HFFc6 (cell line): ENCODE measurements at places on chromosomes 16 and 17.

DNA sequence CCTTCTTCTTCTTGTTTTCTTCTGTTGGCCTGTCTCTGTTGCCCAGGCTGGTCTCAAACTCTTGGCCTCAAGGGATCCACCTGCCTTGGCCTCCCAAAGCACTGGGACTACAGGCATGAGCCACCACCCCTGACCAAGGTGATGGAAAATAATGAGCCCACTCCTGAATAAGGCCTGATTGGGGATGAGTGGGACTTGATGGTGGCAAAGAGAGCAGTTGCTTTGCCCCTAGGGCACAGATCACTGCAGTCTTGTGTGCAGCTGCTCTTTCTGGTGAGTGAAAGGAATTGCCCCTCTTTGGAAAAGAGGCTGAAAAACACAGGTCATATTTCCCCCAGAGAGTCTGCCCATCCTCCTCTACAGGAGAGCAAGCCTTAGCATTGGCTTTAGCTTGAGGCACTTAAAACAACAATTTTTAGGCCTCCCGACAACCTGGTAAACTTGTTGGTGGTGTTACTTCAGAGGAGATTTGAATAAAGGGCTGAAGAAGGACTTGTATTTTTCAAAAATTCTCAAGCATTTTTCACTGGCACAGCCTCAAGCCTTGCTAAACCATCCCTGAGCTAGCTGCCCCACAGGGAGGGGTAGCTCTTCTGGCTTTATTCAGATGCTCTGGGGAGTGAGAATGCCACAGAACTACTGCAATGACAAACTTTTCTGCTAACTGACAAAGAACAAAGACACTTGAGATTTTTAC lies 6.1 kb upstream of the PDP2 start:
- peak; percentile 61 for DNase-seq

DNA sequence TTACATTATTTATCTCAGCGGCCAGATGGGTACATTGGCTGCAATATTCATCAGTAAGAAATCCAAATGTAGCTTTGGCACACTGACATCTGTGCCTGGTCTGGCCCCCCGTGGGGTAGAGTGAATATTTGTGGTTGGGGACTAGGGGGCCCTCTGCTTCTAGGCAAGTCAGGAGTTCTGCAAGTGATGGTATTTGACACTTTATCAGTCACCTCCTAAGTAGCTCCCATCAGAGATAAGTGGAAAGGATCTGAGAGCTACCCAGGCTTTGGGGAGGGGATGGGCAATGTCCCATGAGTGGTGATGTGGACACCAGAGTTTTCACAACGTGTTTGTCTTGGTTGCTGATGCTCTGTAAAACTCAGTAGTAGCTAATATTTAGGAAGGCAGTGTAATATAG lies 609.9 kb upstream of the RBFOX1 start:
- no peak for DNase-seq

GRCh38 chr16:83968891-83969649 lies 1.0 kb downstream of the NECAB2 start:
- DNase-seq = no peak

DNA sequence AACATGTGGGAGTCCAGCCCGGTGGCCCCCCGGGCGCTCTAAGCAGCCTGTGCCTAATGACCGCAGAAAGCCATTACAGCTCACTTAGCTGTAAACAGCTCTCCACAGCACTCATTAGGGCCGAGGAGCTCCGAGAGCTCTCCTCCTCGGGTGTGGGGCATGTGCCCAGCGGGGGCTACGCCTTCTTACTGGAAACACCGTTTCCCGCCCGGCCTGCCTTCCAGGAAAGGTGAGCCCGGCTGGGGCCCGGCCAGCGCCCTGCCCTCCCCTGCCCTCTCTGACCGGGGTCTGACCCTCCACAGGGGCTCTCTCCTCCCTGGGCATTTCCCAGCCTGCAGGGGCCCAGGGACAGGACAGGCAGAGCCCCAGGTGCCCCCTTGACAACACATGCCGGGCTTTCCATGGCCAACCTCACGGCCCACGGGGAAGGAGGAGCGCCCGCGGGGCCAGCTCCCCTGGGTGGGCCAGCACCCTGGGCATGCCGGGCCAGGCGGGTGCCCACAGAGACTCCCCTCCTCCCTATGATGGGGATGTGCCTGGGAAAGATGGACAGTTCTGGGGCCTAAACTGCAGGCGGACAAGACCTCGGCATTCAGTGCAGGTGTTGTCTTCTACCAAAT lies 72.6 kb downstream of the SDK2 start:
- no peak for DNase-seq
